ENCODE measurements at places on chromosomes 11 and 22.

DNA sequence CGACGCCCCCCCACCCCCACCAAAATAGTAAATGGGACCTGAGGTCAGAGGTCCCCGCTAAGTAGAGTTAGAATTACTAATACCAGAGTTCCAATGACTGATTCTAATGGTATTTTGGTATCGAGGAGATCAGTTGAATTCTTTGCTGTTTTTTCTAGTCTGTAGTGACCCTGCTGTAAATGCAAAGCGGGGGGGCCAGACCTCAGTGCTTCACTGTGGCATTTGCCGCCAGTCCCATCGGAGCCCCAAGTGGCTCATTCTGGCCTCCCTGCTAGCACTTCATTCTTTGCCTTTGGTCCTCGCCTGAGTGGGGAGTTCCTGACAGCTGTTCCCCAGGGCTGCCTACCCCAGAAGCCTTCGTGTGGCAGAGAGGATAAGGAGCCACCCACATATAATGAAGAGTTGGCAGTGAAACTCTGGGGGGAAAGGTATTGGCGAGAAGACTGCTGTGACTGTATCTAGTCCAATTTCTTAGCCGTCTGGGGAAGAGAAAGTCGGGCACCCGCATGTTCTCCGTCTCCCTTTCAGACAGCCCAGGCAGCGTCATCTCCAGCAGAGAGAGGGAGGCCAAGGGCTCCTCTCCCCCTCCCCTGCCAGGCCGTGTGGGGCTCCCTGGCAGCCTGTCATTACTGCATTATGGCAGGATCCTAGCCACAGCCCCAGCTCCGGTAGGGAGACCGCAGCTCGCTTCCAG is 19.4 kb upstream of the CABP7 start:
- no peak for DNase-seq

DNA sequence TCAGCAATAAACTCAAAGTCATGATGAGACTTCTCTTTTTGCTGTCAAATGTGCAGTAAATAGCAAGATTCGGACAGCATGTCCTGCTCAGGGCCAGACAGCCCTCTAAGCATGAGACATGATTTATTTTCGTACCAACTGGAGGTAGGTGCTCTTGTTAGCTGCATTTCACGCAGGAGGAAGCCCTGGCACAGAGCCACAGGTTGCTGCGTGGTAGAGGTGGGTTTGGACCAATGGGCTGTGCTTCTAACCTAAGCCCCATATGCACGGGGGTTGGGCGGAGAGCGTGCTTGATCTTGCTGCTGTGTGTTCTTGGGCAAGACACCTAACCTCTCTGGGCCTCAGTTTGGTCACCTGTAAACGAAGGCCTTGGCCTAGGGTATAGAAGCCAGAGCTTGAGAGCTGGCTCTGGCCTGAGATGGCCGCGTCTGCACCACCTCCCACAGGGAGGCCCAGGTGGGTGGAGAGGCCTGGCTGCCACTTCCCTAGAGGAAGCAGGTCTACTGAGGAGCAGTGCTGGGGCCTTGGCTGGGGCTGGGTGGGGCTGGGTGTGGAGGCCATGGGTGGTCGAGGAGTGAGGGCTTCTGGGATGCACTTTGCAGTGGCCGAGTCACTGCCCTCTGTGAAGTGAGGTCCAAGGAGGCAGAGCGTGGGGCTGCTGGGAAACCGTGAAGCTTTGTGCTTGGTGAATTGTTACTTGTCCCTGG is 38.5 kb upstream of the GRAMD4 start:
- DNase-seq = no peak

DNA sequence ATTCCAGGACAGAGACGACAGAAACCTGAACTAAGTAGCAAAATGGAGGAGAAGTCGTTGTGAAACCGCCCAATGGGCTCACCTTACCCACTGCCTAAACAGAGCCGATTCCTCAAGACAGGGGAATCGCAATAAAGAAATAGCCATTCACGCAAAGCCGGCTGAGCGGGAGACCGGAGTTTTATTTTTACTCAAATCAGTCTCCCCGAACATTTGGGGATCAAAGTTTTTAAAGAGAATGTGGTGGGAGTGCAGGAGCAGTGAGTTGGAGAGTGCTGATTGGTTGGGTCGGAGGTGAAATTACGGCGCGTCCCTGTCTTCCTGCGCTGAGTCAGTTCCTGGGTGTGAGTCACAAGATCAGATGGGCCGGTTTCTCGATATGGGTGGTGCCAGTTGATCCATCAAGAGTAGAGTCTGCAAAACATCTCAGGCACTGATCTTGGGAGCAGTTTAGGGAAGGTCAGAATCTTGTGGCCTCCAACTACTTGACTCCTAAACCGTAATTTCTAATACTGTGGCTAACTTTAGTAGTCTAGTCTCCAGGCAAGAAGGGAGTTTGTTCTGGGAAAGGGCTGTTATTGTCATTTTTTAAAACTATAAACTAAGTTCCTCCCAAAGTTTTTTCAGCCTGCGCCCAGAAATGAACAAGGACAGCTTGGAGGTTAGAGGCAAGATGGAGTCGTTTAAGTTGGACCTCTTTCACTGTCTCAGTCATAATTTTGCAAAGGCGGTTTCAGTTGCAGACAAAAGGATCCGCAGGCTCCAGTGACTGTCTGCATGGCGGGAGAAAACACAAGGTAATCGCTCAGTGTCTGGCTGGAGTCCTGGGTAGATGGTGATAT is 34.1 kb downstream of the OR4D9 start:
- DNase-seq = no peak

- peak; percentile 28 for DNase-seq
These were observed 17.5 kb downstream of the USP2 start for GRCh38 chr11:119363851-119364590.

GRCh38 chr11:74276581-74276980 is 34.9 kb downstream of the P4HA3 start:
- no peak for DNase-seq

- DNase-seq = no peak
These were observed 4.4 kb downstream of the NAALADL1 start for GRCh38 chr11:65053827-65054508.

- DNase-seq = no peak
These were observed 14.9 kb upstream of the PPFIA1 start for GRCh38 chr11:70255477-70256116.

DNA sequence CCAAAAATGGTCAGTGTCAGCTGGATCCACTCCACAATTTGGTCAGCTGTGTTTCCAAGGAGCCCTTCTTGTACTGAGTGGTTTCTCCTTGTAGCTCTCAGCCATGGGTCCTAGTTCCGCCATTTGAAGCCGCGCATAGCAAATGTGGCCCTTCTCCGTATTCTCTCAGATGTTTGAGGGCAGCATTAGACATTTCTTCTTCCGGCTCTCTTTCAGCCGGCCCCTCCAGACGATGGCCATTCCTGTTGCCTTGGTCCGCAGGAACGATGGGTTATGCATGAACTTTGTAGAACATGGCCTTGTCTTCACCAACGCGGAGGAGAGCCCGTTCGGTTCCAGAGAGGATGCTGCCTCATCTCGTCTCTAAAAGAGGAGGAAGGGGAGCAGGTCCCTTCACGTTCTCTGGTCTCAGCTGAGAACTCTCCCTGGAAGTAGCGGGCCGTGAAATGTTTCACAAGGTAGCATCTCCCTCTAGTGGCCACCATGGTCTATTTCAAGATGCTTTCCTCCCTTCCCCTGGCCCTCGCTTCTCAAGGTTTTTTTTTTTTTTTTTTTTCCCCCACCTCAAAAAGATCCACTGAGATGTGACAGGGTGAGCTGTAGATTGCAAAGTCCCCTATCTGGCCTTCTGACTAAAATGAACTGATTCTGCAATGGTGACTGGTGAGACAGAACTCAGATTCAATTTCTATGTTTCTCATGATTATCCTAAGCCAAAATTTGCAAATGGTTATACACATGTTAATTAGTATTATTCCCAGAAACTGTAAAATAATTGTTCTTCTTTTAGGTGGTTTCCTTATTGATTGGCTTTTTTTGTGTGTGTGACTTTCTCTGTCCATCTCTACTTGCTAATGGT is 19.8 kb upstream of the PLET1 start:
- peak; percentile 47 for DNase-seq

- no peak for DNase-seq
These were observed 21.8 kb downstream of the RNF169 start for GRCh38 chr11:74770456-74770855.

DNA sequence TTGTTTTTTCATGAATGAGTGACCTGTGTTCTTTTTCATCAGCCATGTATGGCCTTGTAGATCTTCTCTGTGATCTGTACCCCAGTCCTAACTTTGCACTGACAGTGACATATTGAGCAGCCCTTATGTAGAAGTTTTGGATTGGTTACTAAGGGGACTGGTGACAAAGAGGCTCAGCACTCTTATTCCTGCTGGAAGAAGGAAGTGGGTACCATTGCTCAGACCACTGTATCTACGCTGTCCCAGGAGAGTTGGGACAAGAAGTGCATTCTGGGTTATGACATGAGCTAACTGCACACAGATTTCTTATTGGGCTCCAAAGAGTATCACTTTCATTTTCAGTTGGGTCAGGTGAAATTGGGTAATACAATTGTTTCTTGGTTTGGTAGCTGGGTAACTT is 107.8 kb upstream of the RASSF10 start:
- no peak for DNase-seq

DNA sequence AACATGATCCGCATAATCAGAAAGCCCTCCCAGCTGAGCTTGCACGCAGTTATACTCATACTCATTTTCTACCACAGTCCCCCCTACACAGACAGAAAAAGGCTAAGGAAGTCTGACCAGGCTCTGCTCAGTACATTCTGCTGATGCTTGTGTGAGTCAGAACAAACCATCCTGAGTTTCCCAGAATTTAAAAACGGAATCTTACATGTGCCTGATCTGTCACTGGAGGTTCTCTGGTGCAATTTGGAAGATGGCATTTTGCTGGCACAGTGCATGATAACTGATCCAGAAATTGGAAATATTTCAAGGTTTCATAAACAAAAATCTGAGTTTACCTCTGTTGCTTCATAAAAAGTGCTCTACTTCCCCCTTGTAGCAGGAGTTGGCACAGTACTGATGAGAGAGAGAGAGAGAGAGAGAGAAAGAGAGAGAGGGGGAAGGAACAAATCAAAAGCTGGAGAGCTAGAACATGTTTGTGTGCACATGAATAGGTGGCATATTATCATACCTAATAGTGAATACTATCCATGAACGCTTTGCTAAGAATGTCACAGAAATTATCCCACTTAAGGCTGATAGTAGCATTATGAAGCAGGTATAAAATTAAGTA is 1085.3 kb downstream of the DLG2 start:
- DNase-seq = no peak

DNA sequence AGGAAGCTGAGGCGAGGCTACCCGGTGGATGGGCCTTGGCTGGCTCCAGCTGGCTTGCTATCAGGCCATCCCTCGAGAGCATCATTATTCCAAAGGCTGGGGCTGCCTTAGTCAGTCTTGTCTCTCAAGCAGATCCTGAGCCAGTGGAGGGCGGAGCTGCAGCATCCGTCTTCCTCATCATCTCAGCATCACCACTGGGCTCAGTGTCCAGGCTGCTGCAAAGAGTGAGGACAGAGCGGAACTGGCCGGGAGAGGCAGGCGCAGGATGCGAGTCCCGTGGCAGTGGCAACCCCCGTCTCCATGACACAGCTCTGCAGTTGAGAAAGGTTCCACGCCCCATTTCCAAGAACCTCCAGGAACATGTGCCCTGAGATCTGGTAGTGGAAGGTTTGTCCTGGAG is 4.4 kb downstream of the TP53I11 start:
- no peak for DNase-seq

- no peak for DNase-seq
These were observed 20.6 kb downstream of the MORC2 start for GRCh38 chr22:30947816-30948454.

GRCh38 chr11:99893811-99894210 is 793.3 kb upstream of the ARHGAP42 start:
- DNase-seq = no peak

GRCh38 chr11:122359081-122359571 is 243.1 kb upstream of the BLID start:
- DNase-seq = no peak

DNA sequence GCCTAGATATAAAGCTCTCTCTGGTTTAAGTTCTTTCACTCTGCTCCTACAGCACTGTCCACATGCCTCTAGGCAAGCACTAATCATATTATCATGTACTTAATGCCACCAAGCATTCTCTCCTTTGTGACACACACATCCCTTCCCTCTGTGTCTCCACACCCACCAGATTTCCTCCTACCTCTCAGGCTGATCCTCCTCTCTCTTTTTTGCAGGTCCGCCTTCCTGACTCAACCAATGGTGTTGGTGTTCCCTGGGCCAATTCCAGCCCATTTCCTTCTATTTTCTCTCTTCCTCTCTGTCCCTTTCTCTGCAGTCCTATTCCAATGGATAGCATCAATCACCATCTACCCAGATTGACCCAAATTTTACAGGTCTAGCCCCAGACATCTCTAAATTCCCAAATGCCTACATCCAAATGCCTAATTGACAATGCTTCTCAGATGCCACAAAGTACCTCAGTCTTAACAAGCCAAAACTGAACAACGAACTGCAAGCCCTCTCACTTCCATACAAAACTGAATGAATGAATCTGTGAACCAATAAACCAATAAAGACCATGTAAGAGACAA is 504 bp upstream of the ZNF215 start:
- DNase-seq = no peak

DNA sequence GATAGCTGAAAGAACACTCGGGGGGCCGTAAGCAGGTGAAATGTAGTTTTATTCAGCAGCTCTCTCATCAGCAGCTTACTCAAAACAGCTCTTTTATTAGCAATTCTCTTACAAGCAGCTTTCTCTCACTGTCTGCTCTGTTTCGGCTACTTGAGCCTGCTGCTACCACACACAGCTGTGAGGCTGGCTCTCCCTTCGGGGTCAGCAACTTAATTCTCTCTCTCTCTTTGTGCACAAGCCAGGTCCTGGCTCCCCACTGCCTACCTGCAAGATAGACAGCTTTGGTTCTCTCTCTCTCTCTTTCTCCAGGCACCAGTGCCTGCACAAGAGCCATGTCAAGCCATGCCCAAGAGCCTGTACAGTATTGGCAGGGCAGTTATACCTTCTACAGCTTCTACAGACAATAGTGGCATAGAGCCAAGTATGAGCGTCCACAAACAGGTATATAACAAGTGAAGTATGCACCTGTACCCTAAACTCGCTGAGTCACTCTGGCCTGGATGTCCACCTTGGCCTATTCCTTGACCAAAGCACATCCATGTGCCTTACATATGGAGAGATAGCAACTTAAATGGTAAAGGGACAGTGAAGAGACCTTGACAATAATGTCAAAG is 110.8 kb downstream of the MTNR1B start:
- no peak for DNase-seq

DNA sequence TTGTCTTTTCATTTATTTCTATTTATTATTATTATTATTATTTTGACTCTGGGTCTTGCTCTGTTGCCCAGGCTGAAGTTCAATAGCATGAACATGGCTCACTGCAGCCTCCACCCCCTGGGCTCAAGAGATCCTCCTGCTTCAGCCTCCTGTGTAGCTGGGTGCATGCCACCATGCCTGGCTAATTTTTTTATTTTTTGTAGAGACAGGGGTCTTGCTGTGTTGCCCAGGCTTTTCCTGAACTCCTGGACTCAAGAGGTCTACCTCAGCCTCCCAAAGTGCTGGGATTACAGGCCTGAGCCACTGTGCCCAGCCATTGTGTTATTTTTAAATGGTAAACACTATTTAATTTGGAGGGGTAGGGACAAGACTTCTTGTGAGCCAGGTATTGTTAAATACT is 23.3 kb upstream of the RRM1 start:
- no peak for DNase-seq

Data from stimulated activated CD8-positive, alpha-beta memory T cell treated with anti-CD3 and anti-CD28 coated beads, Interleukin-4, amount 100 ng/mL, for 1 hour (primary cell).